ENCODE measurements at places on chromosomes 3 and 15. TPM values are rescaled to one million over a fixed set of nuclear protein-coding genes. Genes with fewer than 3 reads are reported as not detected.

GRCh38 chr3:132231633-132232032 is 85.6 kb upstream of the ACP3 start:
- no peaks in the 10 kb centered on the region for H3K4me1 ChIP-seq
- H3K4me3 ChIP-seq: no peak overlapping the region
- H3K36me3 ChIP-seq: no peaks in the 10 kb centered on the region
- H3K27me3 ChIP-seq: no peaks in the 10 kb centered on the region
- no peak for DNase-seq

- peaks cover 4% of the 10 kb centered on the region for H3K27me3 ChIP-seq
- peaks cover 25% of the 10 kb centered on the region for H3K4me1 ChIP-seq
- DNase-seq: no peak
- no peaks in the 10 kb centered on the region for H3K36me3 ChIP-seq
Observed at GRCh38 chr15:37792351-37792750, 142.1 kb upstream of the TMCO5A start.

- no peak overlapping the region for H3K27ac ChIP-seq
- no peaks in the 10 kb centered on the region for H3K4me1 ChIP-seq
- DNase-seq: no peak
- H3K4me3 ChIP-seq: no peak overlapping the region
- peaks cover 8% of the 10 kb centered on the region for H3K36me3 ChIP-seq
Observed at GRCh38 chr15:69337138-69337537, 38.4 kb downstream of the PAQR5 start.

DNA sequence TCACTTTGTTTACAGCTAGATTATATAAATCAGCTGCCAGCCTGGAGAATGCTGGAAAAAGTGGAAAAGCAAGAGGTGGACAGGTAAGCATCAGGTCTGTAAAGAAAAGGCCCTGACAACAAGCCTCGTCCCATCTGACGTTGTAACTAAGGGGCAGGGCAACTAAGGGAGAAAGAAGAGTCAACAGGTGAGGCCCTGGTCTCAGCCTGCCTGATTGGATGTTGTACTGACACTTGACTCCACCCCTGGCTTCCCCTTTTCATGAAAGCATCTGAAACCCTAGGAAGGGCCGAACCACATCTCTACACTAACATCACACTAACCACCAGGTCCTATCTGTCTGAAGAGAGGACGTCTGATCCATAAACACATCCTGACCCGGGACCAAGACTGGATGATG is 357.6 kb upstream of the CFAP20DC start:
- H3K4me3 ChIP-seq: no peak overlapping the region
- DNase-seq: no peak
- H3K36me3 ChIP-seq: no peaks in the 10 kb centered on the region
- no peak overlapping the region for H3K27ac ChIP-seq
- peaks cover 3% of the 10 kb centered on the region for H3K4me1 ChIP-seq
- H3K27me3 ChIP-seq: peaks cover 8% of the 10 kb centered on the region

GRCh38 chr3:150913133-150913922 is 8.1 kb upstream of the MINDY4B start:
- H3K27me3 ChIP-seq: peaks cover 14% of the 10 kb centered on the region
- H3K4me1 ChIP-seq: no peaks in the 10 kb centered on the region
- no peak for DNase-seq

GRCh38 chr3:177335728-177336127 is 138.4 kb upstream of the TBL1XR1 start:
- H3K4me1 ChIP-seq: peaks cover 10% of the 10 kb centered on the region
- H3K27ac ChIP-seq: no peak overlapping the region
- no peaks in the 10 kb centered on the region for H3K36me3 ChIP-seq
- no peaks in the 10 kb centered on the region for H3K27me3 ChIP-seq
- no peak overlapping the region for H3K4me3 ChIP-seq

GRCh38 chr15:92361321-92362000 is 32.2 kb upstream of the ST8SIA2 start:
- H3K36me3 ChIP-seq: no peaks in the 10 kb centered on the region
- H3K4me1 ChIP-seq: peaks cover 10% of the 10 kb centered on the region
- no peak overlapping the region for H3K4me3 ChIP-seq
- peaks cover 31% of the 10 kb centered on the region for H3K27me3 ChIP-seq

DNA sequence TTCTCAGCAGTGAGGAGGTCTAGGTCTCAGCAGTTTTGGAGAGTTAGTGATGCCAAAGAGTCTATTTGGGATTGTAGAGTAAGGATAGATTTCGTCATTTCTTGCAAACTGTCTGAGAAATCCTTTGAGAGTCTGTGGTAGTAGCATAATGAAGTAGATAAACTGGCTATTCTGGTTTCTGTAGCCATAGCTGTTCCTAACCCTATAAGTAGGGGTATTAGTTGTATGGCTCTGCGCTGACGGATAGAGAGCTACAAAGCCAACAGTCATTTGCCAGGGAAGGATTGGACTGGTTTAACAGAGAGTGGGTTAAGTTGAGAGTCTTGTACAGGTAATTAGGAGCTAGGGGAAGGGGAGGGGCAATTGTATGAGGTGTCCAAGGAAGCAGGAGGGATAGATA is 50.6 kb downstream of the KLHDC8B start:
- H3K27ac ChIP-seq: no peak overlapping the region
- DNase-seq: no peak
- peaks cover 4% of the 10 kb centered on the region for H3K27me3 ChIP-seq
- no peak overlapping the region for H3K4me3 ChIP-seq
- H3K4me1 ChIP-seq: no peaks in the 10 kb centered on the region
- H3K36me3 ChIP-seq: no peaks in the 10 kb centered on the region

GRCh38 chr3:174639970-174640369 is 219.2 kb upstream of the NAALADL2 start:
- no peaks in the 10 kb centered on the region for H3K36me3 ChIP-seq
- H3K4me1 ChIP-seq: no peaks in the 10 kb centered on the region
- H3K4me3 ChIP-seq: no peak overlapping the region
- H3K27ac ChIP-seq: no peak overlapping the region

DNA sequence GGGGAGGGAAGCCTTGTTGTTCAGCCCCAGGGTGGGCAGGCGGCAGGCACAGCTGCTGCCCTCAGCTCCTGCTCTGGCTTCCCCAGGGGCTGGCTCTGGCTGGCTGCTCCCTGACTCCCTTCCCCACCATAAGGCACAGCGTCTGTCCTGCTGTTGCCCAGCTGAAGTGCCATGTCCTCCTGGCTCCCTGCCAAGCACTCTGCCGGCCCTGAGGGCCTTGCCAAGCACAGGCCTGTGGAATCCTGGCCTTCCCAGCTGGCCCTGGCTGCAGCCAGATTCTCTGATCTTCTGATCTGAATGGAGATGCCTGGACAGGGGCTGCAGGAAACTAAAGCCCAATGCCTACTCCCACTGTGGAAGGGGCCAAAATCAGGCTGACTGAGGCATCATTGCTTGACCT is 1.1 kb downstream of the IQCF6 start:
- no peaks in the 10 kb centered on the region for H3K36me3 ChIP-seq
- no peak for DNase-seq
- H3K4me1 ChIP-seq: no peaks in the 10 kb centered on the region
- H3K4me3 ChIP-seq: no peak overlapping the region
- peaks cover 12% of the 10 kb centered on the region for H3K27me3 ChIP-seq

GRCh38 chr3:17759901-17760300 is 17.5 kb upstream of the TBC1D5 start:
- H3K36me3 ChIP-seq: no peaks in the 10 kb centered on the region
- no peaks in the 10 kb centered on the region for H3K4me1 ChIP-seq
- no peak overlapping the region for H3K4me3 ChIP-seq
- H3K27ac ChIP-seq: no peak overlapping the region

DNA sequence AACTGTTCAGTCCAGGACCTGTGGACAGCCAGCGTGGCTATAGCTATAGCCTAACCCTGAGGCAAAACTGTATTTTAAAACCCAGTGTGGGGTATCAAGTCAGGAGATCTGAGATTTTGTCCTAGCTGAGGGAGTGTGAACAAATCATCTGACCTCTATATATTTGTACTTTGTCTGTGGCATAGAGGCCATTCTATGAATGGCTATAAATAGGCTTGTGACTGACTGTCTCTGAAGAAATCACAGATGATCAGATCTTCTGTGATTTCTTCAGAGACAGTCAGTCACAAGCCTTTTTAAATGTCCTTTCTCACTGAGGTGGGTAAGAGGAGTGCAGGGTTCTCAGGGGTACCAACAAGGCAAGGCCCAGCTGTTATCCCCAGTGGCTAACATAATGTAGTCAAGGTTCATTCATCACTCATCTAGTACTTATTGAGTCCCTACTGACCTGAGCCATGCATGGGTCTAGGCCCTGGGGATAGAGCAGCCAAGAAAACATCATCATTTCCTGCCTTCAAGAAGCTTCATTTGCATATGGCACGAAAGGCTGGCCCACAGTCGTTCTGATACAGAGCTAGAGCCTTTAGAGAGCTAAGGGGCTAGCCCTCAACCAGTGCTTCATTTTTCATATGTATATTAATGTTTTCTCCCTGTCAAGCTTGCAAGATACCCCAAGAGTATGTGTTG is 53.3 kb downstream of the TIPARP start:
- no peak overlapping the region for H3K4me3 ChIP-seq
- H3K27ac ChIP-seq: peak overlapping the region; percentile 95
- peaks cover 3% of the 10 kb centered on the region for H3K36me3 ChIP-seq
- peaks cover 70% of the 10 kb centered on the region for H3K4me1 ChIP-seq
- DNase-seq: no peak

DNA sequence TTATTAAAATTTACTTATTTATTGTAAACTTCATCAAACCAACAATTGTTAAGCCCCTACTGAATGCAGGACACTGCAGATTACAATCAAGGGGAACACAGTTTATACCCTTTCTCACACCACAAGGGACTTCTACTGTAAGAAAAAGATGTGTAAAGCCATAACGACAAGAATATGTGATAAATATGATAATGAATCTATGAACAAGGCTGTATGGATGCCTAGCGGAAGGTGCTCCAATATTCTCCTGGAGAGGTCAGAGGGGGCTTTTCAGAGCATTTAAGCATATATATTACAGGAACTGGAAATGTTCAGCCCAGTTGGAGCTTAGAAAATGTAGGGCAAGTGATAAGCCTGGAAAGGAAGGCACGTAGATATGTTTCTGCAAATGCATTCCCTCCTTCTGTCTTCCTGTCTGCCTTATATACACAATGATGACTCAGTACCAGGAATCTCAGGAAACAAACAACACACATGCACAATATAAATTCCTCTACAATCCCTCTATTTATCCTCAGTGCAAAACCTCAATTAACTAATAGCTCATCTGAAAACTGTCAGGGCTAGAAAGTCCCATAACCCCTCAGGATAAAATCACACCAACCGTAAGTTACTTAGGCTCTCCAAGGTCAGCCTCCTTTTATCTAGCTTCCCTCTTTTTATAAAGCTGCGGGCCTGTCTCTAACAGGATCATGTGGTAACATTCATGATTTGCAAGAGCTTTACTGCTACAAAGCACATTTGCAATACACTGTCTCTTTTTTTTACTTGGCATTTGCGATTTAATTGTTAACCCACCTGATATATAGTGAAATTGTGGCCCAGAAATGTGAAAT is 393.1 kb downstream of the LPP start:
- peak overlapping the region; percentile 9 for H3K27ac ChIP-seq
- H3K36me3 ChIP-seq: peaks cover 3% of the 10 kb centered on the region
- peaks cover 5% of the 10 kb centered on the region for H3K4me1 ChIP-seq
- no peaks in the 10 kb centered on the region for H3K27me3 ChIP-seq
- no peak for DNase-seq

DNA sequence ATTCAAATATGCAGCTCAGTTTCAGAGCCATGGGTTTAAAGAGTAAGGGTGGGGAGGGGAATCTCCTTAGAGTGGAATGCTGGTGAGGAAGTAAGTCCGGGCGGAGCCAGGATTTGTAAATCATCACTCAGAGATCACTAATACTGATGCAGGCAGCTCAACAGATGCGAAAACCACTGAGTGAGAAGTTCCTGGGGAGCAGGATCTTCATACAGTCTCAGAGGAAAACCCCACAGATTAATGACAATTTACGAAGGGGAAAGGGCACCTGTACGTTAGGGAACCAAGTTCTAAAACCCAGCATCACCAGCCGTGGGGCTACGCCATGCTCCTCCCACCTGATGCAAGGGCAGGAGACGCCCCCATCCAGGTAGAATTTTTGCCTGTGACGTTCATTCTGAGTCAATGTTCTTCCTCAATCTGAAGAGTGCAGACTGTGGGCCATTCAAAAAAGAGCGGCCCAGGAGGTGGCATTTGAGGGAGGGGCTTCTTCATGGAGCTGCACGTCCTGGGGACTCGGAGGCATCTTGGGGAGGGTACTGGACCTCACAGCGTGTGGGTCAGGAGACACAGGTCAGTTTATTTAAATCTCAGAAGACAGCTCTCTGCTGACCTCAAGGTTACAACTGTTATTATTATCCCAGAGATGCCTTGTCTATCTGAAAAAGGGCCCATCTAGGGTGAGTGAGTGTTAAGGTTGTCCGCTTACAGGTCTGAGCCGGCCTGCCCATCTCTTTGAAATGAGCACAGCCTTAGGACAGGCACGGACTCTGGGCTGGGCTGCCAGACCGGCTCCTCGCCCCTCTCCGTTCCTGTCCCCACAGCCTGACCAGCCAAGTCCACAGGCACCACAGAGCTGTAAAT is 228.0 kb downstream of the XXYLT1 start:
- peaks cover 18% of the 10 kb centered on the region for H3K4me1 ChIP-seq
- H3K27me3 ChIP-seq: peaks cover 12% of the 10 kb centered on the region
- no peak overlapping the region for H3K4me3 ChIP-seq

- peaks cover 38% of the 10 kb centered on the region for H3K27me3 ChIP-seq
- H3K4me1 ChIP-seq: no peaks in the 10 kb centered on the region
- no peak for DNase-seq
- no peak overlapping the region for H3K4me3 ChIP-seq
- H3K36me3 ChIP-seq: no peaks in the 10 kb centered on the region
Observed at GRCh38 chr15:88334436-88334835, 77.9 kb upstream of the NTRK3 start.

DNA sequence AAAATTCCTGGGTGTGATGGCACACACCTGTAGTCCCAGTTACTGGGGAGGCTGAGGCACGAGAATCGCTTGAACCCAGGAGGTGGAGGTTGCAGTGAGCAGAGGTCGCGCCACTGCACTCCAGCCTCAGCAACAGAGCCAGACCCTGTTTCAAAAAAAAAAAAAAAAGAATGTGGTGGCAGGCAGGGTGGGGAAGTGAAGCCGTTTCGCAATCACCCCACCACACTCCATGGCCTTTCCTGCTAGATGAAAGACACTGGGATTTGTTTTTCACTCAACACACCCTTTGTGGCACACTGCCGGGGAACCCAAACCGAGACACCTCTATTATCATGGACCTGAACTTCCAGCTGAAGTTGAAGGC is 172.4 kb upstream of the IQSEC1 start:
- DNase-seq: no peak
- no peak overlapping the region for H3K4me3 ChIP-seq
- no peak overlapping the region for H3K27ac ChIP-seq
- H3K4me1 ChIP-seq: no peaks in the 10 kb centered on the region
- peaks cover 4% of the 10 kb centered on the region for H3K27me3 ChIP-seq

GRCh38 chr3:158086776-158087175 is 19.4 kb downstream of the SHOX2 start:
- H3K4me3 ChIP-seq: no peak overlapping the region
- H3K27ac ChIP-seq: no peak overlapping the region
- H3K36me3 ChIP-seq: no peaks in the 10 kb centered on the region
- DNase-seq: no peak
- peaks cover 26% of the 10 kb centered on the region for H3K4me1 ChIP-seq

The TMEM42 gene
- 13.6 TPM for total RNA-seq

The CSTA gene
- total RNA-seq: not detected

The PRICKLE2 gene
- 23.2 TPM for total RNA-seq

The FBXL22 gene
- 0.31 TPM for total RNA-seq

The SAXO2 gene
- total RNA-seq: 6.0 TPM

The CAMK2N2 gene
- total RNA-seq: 1.3 TPM

The HHLA2 gene
- not detected for total RNA-seq

The FAM43A gene
- 0.12 TPM for total RNA-seq

The DAG1 gene
- total RNA-seq: 109 TPM
